PC-3 (cell line): ENCODE measurements at places on chromosomes 5 and 9. TPM values are rescaled to one million over a fixed set of nuclear protein-coding genes. Genes with fewer than 3 reads are reported as not detected.

Gene SPATA31A3
- total RNA-seq, result not detected in 2 replicates

Gene GCNT4
- under 0.01 and 0.06 TPM in 2 replicates for total RNA-seq

GRCh38 chr5:37198842-37199241 is 50.3 kb downstream of the CPLANE1 start:
- no peak for DNase-seq

DNA sequence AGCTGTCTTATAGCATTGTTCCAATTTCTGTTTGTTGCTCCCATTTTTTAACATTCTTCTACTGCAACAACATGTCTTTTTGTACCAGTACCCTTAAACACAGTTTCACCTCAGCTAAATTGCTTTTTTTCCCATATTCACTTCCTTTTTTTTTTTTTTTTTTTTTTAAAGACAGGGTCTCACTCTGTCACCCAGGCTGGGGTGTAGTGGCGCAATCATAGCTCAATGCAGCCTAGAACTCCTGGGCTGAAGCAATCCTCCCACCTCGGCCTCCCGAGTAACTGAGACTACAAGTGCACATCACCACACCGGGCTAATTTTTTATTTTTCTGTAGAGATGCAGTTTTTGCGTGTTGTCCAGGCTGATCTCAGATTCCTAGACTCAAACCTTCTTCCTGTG is 161.3 kb downstream of the NIPBL start:
- no peak for DNase-seq

Gene IL4
- not detected in 2 replicates for total RNA-seq

DNA sequence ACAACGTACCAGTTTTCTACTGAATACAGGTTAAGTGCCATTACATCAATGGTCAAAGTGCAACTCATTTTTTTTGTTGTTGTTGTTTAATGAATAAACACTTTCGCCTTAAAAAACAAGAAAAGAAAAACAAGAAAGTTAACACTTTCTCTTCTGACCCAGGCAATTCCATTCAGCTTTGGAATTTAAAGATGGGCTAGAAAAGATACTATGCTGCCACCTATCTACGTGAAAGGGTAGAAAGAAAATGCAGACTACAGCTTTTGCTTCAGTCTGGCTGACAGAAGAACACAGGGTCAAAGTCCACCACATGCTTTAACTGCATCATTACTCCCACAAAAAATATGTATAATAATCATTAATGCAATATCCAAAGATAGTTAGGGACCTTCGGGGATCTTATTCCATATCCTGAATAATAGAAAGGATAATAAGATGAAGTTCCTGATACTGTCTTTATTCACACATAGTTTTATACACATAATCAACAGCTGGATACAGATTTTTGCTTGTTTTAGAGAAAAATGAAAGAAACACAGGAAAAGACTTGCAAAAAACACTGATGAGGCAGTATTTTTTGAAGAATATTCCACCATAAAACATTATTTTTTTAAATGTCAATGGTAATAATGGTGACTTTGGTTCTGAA is 40.4 kb downstream of the ZDHHC21 start:
- peak; percentile 37 for DNase-seq

Gene RELL2
- 4.1 and 5.6 TPM in 2 replicates for total RNA-seq

GRCh38 chr9:124308606-124309491 is 51.1 kb downstream of the NEK6 start:
- DNase-seq, result no peak

Gene ALDH7A1
- 45.8 and 45.9 TPM in 2 replicates for total RNA-seq

Gene SPATA31D4
- total RNA-seq, result not detected in 2 replicates

DNA sequence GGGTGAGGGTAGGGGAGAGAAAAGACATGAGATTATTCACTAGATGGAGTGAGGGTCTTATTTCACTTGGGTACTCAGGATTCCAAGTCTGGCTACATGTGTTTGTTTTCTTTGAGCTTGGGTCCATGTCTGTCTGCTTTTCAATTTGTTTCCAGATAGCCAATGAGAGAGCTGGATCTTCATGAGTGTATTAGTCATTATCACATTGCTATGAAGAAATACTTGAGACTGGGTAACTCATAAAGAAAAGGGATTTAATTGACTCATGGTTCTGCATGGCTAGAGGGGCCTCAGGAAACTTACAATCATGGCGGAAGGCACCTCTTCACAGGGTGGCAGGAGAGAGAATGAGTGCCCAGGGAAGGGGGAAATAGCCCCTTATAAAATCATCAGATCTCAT is 196.8 kb upstream of the TRIM32 start:
- no peak for DNase-seq

GRCh38 chr5:33501899-33502298 is 61.1 kb downstream of the TARS1 start:
- no peak for DNase-seq

- DNase-seq, result no peak
Observed at GRCh38 chr9:123555646-123556045, 199.6 kb downstream of the CRB2 start.

DNA sequence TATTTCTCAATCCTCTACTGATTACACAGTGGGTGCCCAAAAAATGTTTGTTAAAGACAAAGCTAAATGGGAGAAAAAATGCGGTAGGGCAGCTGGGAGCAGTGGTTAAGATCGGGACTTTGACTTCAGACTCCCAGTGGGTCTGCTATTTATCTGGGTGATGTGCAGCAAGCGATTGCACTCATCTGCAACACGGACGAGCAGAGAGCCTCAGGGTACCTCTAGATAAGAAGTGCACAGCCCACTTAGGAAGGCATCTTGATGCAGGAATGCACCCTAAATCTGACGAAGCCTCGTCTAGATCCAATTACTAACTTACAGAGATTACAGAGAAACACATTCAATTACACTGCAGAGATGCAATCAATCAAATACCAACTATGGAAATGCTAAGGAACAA is 4.0 kb downstream of the MAPK9 start:
- DNase-seq, result no peak

DNA sequence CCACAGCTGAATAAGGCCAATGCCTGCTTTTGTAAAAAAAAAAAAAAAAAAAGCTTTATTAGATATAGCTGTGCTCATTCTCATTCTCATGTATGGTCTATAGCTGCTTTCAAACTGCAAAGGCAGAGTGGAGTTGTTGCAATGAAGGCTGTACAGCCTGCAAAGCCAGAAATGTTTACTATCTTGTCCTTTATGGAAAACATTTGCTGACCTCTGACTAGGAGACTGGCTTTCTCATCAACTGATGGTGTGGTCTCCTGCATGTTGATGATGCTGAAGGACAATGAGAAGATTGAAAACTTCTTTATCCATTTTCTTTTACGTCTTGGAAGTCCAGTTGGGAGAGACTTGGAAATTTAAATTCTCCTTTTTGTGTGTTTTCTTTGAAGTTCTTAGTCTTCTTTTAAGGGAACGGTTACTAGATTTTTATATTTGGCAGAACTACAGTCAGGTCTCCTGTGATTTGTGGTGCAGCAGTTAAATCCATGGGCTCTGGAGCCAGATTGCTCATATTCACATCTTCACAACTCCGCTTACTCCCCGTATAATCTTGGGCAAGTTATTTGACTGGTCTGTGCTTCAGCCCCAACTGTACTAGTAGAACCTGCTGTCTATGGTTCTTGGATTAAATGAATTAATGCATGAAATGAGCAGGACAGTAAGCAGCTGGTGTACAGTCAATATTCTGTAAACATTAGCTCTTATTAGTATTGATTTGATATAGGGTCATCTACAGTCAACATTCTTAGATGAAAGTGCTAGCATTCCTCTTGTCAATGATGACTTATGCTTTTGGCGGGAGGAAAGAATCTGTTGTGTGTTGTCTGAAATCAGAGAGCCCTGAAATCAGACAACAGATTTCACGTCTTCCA is 39.7 kb upstream of the BASP1 start:
- no peak for DNase-seq

Gene LCN2
- total RNA-seq, result 153 and 154 TPM in 2 replicates

Gene BAAT
- total RNA-seq, result 0.07 TPM in 1 of 2 replicates, not detected in the other
